H9 (cell line): ENCODE measurements at places on chromosomes 5 and 9.

- no peak for DNase-seq
Measured at GRCh38 chr5:35575578-35575977, 42.1 kb upstream of the SPEF2 start.

DNA sequence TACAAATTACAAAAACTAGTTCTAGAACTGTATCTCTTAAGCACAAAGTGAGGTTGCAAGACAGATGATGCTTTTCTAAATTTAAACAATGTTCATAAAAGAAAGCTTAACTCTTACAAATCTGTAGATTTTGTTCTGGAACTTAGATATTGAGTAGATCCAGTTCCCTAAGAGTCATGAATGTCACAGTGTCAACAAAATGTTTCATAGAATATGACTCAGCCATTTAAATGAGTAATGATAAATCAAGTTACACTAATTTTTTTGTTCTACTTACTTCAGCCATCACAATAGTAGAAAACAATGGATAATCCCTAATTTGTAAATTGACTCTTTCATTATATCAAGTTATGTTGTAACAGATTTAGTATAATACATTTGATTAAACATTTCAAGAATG lies 239.7 kb downstream of the MEF2C start:
- DNase-seq, result no peak

DNA sequence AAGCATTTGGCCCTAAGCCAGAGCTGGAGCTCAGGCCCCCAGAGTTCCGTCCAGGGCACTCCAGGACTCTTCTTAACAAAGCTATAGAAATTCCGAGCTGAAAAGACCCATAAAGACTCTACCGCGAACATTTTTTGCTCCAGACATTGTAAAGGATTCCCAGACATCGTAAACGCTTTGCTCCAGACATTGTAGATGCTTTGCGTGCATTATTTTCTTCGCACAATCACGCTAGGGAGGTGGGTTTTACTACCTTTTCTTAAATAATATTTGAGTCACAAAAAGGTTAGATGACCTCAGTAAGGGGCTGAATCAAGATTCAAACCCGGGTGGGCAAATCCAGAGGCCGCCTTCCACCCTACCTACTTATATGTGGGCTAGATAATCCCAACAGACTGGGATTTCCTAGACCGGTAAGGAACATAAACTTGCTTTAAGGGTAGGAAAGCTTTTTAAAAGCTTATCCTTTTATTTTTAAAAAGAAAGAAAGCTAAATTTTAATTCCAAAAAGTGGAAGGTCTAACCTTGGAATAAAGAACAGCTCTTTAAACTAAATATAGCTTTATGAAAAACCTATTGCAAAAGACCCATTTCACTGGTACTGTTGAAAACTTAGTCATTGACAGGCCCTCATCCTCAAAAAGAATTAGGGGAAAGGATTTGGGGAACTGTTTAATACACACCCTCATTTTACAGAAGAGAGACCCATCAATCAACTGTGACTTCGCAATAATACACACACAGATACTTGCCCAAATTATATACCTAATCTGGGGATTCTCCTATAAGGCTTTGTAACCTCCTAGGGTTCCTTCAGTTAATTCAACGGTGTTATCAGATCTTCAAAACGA lies 822 bp upstream of the TNIP1 start:
- DNase-seq, result no peak

DNA sequence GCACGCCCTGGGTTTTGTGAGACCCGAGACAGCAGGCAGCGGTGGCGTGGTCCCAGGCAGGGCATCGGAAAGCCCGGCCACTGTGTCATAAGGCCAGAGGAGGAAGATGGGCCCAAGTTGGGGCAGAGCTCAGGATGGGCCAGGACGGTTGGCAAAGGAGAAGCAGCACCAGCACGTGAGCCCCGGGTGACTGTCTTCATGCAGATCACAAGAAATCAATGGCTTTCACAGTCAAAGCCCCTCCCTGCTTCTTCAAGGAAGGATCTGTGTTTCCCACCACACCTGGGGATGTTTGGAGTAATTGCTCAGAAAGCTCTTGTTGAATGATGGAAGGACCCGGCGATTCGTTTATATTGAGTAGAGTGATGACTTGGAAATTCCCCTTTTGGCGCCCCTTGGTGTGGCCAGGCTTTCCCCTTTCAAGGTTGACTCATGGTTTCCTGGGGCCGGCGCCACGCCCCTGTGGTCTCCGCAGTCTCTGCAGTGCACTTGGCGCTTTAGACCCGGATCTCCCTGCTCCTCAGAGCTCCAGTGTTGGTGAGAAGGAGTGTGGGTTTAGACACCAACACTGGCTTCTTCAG lies 52.1 kb downstream of the IL31RA start:
- no peak for DNase-seq

DNA sequence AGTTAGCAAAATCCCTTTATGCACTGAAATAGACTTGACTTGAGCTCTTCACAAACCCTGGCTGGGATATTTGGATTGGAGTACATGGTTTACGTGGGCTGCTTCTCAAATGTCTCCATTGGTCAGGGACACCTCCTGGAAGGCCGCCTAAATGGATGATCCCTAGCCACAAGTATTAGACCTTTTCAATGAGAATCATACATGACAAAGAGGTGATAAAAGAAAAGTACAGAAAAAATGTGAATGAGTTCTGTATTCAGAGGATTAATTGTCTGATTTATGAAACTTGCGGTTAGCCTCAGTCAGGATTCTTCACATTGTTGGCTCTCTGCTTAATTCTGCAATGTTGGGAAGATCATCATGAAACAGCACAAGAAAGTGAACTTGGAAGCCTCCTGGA lies 752.8 kb upstream of the ADAMTS16 start:
- DNase-seq, result no peak

GRCh38 chr5:172482156-172483020 lies 28.1 kb upstream of the SH3PXD2B start:
- DNase-seq, result no peak

- no peak for DNase-seq
Measured at GRCh38 chr5:50445296-50445949, 4.3 kb upstream of the EMB start.

- no peak for DNase-seq
Measured at GRCh38 chr9:86766511-86766910, 180.8 kb downstream of the GAS1 start.
